ENCODE measurements at places on chromosomes 4 and X.

DNA sequence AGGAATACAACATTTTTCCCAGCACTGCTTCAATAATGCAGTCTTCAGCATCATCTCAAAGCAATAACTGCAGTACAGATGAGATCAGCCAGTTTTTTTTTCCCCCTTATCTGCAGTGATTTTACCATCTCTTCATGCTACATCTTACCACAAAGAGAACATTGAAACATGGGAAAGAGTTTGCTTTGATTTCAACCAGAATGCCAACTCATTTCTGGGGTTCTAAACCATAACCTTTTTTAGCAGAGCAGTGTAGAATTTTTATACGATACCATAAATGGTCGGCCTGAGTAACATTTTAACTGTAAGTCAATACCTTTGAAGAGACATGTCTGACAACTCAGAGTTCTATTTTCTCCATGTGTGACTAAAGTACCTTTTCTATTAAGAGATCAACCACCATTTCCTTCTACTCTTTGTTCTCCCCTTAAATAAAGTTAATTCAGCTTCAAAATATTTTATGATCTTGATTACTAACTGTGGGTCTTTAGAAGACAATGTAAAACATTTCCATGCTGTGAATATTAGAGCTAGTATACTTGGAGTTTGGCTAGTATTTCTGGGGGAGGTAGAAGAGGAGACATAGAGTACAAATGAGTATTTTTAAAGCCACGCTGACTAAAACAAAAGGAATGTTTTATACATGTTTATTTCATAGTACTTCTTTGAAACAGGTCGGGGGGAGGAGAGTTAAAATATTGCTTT, 69.1 kb downstream of the TET2 start:
- no peak for DNase-seq

GRCh38 chrX:115650916-115651315, 89.9 kb downstream of the PLS3 start:
- DNase-seq = peak; percentile 51

DNA sequence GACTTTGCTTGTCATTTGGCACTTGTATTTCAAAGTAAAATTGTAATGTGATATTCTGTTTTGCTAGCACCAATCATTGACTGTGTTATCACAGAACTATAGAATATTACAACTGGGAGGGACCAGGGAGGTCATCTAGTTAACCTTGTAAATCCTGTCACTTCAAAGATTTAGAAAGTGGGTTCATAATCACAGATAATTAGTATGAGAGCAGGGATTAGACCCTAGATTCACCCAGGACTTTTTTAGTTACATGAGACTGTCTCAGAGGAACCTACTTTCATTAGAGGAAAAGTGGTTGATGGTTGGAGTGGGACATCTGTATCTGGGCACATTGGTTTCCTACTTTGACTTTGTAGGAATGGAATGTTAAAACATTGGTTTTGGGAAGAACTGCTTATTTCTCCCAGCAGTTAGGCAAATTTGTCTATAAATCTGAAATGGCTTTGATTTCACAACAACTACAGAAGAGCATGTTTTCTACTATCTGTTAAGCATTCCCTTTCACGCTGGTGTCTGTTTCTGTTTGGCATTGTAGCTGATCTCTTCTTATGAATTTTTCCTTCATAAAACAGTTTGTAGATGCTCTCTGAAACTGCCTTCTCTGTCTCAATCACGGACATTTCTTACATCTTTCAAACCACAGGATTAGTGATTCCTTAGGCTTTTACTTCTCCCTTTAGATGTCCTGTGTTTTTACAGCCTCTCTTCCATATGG, 144.1 kb downstream of the DIPK2B start:
- DNase-seq = no peak

GRCh38 chrX:16061296-16061695, 62.1 kb upstream of the GRPR start:
- DNase-seq = no peak

GRCh38 chr4:116055857-116056827, 942.7 kb upstream of the NDST4 start:
- no peak for DNase-seq

DNA sequence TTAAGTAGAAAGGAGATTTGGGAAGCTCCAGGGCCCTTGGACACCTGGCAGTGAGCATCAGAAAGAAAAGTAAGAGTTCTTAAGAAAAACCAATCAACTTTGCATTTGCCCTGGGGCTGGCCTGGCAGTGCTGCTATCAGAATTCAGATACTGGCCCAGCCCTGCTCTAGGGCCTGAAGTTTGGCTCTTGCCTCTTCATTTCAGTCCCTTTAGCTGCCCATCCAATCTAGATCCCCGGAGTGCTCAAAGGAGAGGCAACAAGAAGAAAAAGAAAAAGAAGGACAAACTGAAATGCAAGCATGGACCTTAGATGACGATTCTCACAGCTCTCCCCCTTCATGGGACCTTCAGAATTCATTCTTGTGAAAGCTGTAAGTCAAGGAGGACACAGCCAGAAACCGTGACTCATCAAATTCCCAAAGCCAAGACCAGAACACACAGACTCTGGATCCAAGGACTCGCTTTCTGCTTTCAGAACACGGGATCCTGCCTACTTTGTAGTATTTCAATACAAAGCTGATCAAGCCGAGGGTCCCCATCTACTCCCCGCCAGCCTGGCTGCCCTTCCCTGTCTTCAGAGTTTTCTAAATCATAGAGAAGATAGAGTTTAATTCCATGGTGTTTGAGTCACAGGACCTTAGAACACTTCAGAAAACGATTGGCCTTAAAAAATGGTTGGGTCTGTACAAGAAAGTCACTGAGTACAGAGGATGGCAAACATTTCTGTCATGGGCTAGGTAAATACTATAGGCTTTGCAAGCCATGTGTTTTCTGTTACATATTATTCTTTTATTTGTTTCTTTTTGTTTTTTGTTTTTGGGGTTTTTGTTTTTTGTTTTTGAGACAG, 103.7 kb downstream of the RBM47 start:
- DNase-seq = no peak

DNA sequence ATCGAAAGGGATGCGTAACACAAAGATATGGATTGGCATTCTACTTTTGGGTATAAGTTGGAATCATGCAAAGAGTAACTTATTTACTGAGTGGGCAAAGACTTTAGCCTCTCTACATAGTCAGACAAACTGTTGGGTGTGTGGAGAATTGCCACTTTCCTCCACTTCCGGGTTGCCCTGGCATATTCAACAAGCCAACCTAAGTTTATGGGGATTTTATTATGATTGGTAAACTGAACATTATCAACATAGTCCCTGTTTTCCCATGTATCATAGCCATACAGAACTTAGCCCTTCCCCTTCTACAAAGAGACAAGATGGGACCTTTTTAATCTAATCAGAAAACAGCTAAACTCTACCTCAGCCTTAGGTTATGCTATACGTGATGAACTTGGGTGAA, 121.6 kb downstream of the AGTR2 start:
- no peak for DNase-seq

GRCh38 chr4:38872620-38873019, 5.0 kb downstream of the FAM114A1 start:
- no peak for DNase-seq

DNA sequence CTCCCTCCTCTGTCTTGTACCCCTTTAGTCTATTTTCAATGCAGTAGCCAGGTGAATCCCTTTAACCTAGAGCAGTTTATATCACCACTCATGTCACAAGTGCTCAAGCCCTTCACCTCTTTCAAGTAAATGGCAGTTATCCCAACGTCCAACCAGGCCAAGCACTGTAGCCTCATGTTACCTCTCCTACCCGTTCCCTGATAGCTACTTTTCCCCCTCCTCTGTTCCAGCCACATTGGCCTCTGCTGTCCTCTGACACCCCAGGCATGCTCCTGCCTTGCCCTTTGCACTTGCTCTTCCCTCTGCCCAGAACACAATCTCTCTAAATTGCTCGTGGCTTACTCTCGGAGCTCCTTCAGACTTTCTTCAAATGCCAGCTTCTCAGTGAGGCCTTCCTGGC, 15.2 kb downstream of the GUCY1B1 start:
- DNase-seq = no peak

GRCh38 chr4:151743128-151743854, 17.5 kb downstream of the GATB start:
- DNase-seq = no peak

GRCh38 chr4:40121515-40121914, 64.9 kb downstream of the N4BP2 start:
- DNase-seq = no peak

DNA sequence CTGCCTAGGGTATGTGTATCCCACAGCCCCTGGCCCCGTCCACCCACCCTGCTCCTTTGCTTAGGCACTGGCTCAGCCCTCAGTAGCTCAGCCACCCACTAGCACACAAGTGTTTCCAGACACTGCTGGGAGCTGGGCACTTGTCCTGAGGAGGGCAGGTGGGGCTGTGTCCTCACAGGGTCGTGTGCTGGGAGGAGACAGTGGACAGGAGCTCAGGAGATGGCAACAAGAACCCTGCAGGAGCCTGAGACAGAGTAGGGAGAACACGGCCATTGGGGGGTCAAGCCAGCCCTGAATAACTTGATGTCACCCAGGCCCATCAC, 5.5 kb upstream of the CPLX1 start:
- DNase-seq = peak; percentile 24

- no peak for DNase-seq
Measured at GRCh38 chrX:110036162-110037033, 33.5 kb downstream of the TMEM164 start.

GRCh38 chr4:23680671-23681518, 209.0 kb downstream of the PPARGC1A start:
- DNase-seq = no peak

DNA sequence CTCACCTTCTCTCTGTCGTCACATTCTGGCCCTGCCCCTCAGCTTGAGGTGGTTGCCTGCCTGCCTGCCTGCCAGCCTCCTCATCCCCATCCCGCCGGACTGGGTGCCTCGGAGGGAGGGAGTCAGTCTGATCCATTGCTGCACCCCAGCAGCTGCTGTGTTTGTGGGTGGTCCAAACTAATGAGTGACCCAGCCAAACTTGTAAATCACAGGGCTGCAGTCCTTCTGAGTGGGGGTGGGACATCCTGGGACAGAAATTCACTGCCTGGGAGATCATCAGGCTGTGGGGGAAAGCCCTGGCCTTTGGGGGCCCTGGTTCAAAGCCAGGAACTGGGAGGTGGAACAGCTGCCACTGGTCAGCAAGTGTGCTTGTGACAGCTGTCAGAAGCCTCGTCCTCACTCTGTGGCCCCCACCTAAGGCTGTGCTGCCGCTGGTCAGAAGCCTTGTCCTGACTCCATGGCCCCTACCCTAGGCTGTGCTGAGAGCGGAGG, 5.6 kb downstream of the GPR78 start:
- DNase-seq = peak; percentile 46

GRCh38 chr4:153349206-153349805, 4.8 kb downstream of the MND1 start:
- no peak for DNase-seq

DNA sequence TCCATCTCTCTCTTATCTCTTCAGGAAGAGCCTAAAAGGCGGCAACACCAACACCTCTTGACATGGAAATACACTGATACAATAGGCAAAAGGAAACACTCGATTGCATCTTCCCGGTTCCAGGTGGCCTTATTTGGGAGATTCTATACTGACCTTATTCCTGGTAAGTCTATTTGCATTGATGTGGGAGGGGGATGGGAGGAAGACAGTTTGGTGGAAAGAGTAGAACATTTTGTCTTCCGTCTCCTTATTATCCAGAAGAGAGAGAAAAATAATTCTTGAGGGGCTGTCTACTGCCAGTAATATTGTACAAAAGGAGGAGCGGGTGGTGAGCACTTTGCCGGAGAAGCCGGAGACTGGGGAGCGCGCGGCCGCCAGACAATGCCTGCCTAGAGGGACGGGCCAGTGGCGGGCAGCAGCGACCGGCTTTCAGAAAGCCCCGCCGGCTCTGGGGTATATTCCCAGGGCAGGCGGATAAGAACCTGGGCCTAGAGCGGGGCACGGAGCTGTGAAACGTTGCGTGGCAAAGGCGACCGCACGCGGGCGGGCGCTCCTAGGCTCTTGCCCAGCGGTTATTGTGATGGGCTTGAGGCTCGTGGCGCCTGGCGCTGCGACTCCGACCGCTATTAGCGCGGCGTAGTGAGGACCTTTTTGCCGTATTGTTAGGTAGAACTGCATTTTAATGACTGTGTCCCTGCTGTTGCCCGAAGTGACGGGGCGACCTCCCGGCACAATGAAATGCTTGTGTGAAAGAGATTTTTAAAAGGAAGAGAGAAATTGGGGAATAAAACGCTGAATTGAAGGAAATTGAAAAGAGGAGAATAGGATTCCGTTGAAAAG, 518 bp downstream of the PRDM8 start:
- peak; percentile 79 for DNase-seq

DNA sequence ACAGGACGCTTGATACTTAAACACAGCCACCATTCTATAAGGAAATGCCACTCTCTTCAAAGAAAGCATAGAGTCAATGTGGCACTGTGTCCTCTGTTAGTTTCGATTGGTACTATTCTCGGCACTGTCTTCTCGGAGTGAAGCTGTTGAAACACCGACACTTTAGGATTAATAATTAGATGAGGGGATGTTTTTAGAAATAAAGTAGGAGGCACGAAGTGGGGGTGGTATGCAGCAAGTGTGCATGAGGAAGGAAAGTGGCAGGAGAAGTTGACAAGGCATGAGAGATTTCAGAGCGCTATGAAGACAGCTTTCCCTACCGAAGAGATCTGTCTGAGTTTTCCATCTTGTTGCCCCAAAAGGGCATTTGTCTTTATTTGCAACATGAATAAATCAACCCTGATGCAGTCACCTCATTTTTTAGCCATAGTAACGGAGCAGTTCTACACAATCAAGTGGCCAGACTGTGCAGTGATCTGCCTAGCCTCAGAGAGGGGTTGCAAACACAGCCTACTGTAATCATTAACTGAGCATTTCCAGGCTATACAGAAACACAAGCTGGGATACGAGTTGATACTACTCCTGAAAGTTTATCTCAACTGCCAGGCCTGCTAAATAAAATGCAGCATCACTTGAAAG, 8.3 kb downstream of the GPRIN3 start:
- no peak for DNase-seq

GRCh38 chr4:98262431-98262830, 1.2 kb downstream of the RAP1GDS1 start:
- DNase-seq = no peak

DNA sequence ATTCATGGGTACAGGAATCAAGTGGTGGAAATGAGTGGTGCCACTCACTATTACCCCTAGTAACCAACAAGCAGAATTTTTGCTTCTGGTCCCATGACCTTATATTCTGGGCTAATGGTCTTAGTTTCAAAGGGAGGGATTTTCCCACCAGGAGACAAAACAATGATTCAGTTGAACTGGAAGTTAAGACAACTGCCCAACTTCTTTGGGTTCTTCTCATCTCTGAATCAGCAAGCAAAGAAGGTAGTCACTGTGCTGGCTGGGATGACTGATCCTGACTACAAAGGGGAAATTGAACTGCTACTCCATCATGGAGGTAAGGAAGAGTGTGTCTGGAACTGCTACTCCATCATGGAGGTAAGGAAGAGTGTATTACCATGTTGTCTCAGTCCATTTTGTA, 87.2 kb downstream of the IL13RA2 start:
- DNase-seq = no peak

DNA sequence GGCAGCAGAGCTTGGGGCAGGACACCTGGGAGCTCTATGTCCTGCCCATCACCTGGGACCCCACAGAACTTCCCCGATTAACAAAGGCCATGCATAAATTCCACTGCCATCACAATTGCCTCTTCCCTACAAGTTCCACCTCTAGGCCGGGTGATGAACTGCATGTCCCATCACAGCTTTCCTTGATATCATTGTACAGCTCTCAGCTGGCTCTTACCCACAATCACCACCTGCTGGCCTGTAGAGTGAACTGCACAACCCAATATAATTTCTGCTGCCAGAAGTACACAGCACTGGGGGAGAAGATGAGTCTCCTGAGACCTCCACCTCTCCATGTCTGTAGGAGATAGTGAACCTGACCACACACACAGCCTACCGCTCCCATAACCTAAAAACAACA, 285.0 kb upstream of the AADAT start:
- peak; percentile 31 for DNase-seq
